Left renal cortex interstitium (tissue), 4 donors: ENCODE measurements at places on chromosomes 2 and 18. TPM values are rescaled to one million over a fixed set of nuclear protein-coding genes. Genes with fewer than 3 reads are reported as not detected.

DNA sequence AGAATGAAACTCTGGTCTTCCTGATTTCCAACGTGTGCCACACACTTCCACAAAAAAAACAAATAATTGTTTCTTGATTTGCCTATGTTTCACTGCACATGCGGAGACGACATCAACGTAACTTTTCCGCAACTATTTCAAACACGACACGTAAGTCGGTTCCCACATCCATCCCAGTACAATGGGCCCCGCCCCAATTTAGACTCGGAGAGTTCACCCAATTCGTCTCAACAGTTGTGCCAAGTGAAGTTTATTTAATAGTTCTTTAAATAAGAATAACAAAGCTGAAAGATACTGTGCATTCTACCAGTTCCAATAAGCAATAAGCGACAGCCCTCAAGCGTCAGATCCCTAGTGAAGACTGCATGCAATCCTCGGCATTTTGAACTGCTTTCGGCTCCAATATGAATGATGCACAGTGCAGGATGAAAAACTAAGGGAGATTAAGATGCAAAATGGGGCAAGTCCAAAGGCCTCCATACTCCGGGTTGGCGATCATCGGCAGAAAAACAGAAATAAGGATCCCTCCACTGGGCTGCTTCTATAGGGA is 664 bp downstream of the CCT4 start:
- DNase-seq, result no peak

DNA sequence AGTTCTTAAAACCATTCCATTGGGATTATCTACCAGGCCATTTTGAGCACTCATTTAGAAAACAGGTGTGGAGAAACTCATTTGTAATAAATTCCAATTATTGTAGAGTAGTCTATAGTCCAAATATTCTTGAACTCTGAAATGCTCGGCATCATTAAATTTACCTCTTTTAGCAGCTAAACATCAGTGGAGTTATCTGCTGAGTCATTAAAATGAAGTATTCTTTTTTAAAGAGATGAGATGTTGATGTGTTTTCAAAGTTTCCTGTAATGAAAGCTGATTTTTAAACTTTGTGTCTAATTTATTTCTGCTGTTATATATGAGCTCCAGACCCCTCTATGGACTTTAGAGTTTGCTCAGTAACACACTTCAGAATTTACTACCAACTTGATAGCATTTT is 1635.2 kb downstream of the SUCLG1 start:
- DNase-seq, result no peak

DNA sequence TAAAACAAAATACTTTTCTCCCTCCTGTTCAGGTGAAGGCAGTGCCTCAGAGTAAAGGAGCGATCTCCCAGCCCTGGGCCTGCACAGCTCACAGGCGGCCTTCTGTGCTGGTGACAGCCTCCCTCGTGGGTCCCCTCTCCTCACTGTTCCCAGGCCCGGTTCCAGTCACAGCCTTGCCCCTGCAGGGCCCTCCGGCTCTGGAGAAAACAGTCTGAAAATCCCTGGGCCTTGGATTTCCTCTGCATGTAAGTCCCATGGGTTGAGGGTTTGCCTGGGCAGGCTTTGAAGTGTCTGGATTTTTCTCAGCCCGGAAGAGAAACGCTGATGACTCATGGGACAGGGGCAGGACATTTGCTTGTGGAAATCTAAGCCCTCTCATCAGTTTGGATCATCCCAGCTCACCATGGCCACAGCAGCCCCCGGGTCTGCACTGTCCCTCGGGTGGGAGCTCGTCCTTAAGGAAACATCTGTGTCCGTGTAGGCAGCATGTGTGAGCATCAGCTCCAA is 186.1 kb upstream of the RAB12 start:
- no peak for DNase-seq

GRCh38 chr2:40380721-40381120 is 71.2 kb downstream of the SLC8A1 start:
- DNase-seq, result no peak

Gene KCNJ3
- polyA plus RNA-seq, result 6.5 TPM
